ENCODE measurements at places on chromosomes 1 and 21.

DNA sequence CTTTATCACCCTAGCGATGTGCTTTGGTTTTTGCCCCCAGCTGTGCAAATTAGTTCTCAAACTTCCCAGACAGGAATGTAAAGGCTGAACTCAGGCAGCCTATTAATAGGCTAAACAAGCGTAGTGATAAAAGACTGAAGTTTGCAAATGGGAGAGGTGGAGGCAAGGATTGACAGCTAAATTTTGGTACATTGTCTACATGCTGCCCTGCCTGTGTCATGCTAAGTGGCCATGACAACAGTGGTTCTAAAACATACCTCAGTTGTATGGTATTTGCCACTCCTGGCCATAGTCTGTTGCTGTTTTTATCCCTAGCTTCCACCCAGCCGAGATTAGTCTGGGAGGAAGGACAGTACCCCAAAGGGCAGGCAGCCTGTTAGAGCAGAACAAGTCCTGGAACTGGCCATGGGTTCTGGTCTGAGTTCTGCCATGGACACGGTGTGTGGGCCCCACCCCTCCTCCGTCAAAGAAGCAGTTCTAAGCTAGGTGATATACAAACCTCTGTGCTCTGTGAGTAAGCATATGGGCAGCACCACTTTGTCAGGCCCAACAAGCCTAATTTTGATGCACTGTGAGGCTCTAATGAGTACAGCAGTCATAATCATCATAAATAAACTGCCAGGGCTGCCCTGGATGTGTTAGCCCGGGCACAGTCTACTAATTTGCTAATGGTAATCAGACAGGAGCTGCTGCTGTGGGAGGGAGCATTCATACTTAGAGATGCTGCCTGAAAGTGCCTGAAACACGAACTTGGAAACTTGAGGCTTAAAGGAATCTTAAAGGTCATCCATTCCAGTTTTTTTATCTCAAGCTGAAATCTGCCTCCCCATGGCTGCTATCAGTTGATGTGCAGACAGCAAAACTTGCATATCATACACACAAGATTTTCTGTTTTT lies 177.1 kb downstream of the HHAT start:
- DNase-seq = no peak

DNA sequence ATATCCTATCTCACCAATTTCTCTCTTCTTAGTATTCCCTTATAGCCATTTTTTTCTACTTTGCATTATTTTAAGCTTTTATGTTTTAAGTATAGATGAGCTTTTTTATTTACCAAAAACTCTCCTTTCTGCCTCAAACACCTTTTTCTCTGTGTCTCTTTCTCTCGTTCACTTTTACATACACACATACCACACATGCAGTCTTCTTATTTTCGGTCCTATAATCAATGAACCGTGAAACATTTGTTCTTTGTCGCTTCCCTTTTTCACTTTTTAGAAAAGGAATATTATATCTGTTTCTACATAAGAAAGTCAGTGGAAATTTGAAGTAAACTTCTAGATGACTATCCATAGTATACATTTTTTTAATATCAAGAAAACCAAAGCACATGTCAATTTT lies 183.2 kb downstream of the MRPL39 start:
- no peak for DNase-seq

DNA sequence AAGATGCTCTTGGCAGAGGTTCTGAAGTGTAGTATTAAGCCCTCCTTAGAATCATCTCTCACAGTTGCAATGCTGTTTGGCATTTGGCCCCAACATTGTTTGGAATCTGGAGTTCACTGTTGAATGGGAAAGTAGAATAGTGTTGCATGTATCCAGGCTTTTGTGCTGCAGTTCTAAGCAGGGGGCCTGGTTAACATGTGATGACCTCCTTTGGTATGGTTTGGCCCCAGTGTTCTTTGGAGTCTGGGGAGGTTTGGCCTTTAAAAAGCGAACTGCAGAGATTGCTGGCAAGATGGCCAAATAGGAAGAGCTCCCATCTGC lies 61.8 kb upstream of the PLD5 start:
- no peak for DNase-seq

DNA sequence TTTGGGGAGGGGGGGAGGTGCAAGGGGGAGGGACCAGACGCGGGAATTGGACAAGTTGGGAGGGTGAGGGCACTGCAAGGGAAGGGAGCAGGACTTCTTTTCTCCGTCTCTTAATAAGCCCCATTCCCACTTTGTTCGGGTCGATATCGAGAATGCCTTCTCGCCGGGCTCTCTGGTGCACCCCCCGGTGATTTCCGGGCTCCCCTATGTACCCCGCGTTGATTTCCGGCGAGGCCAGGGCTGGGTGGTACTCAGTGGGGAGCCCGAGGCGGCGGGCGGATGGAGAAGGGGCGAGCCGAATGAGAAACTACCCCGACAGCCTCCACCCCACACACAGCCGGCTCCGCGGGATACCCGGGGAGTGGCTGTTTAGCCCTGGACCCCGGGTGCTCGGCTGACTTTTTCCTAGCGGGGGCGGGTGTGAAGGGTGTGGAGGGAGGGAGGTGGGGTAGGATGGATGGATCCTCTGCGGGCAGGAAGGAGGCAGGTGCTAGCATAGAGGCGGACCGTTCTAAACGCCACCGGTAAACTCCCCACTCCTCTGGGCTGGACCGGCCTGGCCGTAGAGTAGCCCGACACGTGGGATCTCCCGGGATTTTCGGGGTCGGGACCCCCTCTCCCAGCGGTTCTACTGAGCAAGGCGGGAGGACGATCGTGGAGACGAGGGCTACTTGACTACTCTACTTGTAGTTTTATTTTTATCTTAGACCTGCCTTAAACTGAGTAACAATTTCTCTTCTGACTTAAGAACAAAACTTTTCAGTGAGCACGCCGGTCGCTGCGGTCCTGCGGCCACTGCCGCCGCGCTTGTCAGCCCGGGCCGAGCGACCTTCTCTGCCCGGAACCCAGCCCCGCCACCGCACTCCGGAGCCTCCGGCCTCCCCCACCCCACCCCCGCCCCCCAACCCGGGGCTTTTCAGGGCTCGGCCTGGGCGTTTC lies 1.0 kb downstream of the RNF220 start:
- DNase-seq = no peak

- DNase-seq = peak; percentile 93
Measured at GRCh38 chr1:161038523-161039153, at the start of gene TSTD1. TSTD1 (minus strand) TSS chr1:161038964; CDS start chr1:161038889, 75 bp downstream.

DNA sequence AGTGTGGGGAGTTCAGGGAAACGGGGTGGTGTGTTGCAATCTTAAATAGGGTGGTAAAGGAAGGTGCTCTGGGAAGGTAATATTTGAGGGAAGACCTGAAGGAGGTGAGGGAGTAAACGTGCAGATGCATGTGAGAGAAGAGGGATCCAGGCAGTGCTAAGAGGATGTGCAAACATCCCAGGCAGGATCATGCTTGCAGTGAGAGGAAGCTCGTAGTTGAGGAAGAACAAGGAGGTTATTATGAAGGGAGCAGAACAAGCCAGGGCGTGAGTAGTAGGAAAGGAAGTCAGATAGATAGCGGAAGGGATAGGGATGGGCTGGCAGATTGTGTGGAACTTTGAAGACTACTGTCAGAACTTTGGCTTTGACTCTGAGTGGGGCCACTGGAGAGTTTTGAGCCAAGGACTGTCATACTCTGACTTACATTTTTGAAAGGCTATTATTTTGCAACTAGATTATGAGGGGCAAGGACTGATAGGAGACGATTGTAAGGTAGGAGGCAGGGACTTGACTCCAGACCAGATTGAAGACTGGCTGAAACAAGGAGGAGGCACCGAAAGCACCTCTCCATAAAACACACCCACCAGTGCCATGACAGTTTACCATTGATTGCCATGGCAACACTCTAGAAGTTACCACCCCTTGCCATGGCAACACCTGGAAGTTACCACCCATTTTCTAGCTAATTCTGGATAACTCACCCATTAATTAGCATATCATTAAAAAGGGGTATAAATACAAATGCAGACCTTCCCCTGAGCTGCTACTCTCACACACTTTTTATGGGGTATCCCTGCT lies 67.0 kb downstream of the XCL2 start:
- DNase-seq = no peak

- DNase-seq = no peak
Measured at GRCh38 chr1:173395762-173396161, 81.4 kb upstream of the PRDX6 start.

- peak; percentile 87 for DNase-seq
Measured at GRCh38 chr1:38005195-38006007, at the start of gene FHL3. FHL3 (minus strand) TSS chr1:38005514; CDS start chr1:37999412, 6,102 bp downstream.

DNA sequence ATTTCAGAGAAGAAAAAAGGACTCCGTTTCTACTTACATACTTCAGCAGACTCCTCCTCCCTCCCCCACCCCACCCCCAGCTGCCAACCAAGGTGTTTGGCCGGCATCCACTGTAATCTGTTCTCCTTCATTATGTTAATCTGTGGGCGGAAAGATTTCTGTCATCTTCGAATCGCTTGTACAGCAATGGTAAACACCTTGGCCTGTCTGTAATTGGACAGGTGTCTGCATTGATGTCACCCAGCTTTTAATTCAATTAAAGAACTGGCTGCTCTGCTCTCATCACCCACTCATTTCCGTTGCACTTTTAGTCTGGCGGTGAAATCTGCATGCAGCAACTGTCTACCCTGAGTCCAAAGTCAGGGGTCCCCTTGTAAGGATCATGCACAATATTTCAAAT lies 368.6 kb downstream of the USH2A start:
- DNase-seq = no peak

DNA sequence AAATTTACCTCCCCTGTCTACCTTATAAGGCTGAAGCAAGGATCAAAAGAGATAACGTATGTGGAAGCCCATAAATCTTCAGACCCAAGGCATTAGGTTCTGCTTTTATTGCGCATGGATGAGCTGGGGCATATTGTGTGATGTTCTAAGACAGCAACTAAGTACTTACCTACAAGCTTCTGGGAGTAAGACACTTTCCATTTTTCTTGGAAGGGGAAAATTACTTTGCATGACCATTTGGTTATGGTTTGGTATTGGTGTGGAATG lies 21.1 kb downstream of the LMOD1 start:
- DNase-seq = no peak

DNA sequence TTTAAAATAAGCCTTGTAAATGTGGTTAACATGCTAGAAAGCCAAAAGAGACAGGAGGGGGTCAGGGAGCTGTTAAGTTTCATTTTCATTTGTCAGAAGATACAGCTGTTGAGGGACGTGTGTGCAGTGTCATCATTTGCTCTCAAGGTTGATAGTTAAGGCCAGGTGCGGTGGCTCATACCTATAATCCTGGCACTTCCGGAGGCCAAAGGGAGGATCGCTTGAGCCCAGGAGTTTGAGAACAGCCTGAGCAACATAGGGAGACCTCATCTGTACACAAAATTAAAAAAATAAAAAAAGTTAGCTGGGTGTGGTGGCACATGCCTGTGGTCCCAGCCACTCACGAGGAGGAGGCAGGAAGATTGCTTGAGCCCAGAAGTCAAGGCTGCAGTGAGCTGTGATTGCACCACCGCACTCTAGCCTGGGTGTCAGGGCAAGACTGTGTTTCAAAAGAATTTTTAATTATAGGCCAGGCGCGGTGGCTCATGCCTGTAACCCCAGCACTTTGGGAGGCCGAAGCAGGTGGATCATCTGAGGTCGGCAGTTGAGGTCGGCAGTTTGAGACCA lies 22.7 kb downstream of the ZBTB8OS start:
- DNase-seq = no peak

DNA sequence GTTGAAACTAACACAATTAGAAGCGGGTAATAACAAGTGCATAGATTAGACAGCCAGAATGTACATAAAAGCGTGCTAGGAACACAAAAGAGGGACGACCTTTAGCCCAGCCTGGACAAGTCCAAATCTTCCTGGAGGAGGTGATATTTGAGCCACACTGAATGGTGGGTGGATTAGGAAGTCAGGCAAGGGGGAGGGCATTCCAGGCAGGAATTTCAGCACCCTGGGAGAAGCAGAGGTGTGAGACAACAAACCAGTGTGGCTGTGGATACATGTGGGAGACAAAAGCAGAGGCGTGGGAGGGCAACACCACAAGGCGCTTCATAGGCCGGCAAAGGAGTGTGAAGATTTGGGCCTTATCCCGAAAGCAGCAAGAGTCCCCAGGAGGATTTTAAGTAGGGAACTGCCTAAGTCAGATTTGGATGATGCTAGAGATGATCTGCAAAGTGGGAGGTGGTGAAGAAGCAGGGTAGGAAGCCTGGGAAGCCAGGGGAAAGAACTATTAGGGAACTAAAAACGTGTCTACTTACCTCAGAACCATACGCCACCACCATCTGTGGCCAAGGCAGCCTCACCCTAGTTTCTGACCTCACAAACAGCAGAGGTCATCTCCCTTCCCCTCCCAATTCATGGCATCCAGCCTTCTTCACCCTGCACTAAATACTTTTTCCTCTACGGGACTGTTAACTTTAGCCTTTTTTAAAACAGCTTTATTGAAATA lies 81.8 kb downstream of the GLUL start:
- DNase-seq = no peak

DNA sequence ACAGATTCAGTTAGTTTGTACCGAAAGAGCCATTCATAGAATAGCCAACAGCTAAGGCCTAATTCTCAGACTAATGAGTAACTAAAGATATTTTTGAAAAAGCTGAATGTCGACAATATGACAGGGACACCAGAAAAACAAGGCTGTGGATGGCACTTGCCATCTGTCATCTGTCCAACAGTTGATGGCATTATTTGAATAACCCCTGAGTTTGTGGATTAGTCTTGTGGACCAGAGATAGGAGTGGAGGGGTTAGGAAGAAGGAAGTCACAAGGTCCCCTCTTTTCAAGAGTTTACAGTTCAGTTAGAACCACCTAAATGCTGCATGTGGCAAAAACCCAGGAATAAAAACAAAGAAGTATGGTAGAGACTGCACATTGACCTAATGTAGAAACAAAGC lies 356.5 kb upstream of the DUSP10 start:
- DNase-seq = no peak

GRCh38 chr1:101964708-101965107 lies 32.0 kb downstream of the OLFM3 start:
- DNase-seq = no peak

GRCh38 chr1:97252925-97253324 lies 531.3 kb downstream of the PTBP2 start:
- DNase-seq = no peak

DNA sequence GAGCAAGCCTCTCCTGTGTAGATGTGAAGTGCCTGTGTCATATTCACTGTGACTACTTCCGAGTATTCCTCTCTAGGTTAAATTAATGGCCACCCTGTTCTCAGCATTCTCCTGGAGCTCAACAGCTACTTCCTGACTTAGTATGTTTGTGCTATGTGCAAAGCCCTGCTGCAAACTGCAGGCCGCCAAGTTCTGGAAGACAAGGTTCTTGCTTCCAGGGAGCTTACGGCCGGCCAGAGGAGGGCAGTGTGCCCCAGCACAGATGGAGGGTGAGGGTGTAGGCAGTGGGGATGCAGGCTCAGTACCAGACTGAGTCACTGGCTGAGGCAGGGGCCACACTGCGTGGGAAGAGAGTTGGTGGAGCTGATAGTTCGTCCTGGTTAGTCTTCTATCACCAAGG lies 43.2 kb downstream of the ELK4 start:
- peak; percentile 73 for DNase-seq

DNA sequence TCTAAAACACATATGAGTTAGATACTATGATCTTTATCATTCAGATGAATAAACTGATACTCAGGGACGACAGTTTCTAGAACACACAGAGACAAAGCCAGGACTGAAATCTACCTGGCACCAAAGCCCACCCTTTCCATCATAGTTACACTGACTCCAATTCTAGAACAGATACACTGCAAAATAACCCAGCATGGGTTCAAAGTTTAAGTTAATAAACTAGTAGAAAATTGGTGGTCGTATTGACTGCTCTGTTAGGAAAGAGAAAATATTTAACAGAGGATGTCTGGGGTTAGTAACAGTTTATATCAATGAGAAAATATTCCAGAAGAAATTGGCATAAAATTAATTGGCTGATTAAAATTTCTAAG lies 60.8 kb upstream of the BCL9 start:
- no peak for DNase-seq
